Type B pancreatic cell (in vitro differentiated cells): ENCODE measurements at places on chromosomes 5 and 9. TPM values are rescaled to one million over a fixed set of nuclear protein-coding genes. Genes with fewer than 3 reads are reported as not detected.

DNA sequence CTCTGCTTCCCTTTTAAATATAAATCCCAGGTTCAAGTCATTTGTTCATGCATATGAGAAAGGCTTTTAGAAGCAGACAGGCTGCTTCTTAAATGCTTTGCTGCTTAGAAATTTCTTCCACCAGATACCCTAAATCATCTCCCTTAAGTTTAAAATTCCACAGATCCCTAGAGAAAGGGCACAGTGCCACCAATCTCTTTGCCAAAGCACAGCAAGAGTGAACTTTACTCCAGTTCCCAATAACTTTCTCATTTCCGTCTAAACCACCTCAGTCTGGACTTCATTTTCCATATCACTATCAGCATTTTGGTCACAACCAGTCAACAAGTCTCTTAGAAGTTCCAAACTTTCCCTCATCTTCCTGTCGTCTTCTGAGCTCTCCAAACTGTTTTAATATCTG is 679.8 kb upstream of the FTMT start:
- DNase-seq = no peak

DNA sequence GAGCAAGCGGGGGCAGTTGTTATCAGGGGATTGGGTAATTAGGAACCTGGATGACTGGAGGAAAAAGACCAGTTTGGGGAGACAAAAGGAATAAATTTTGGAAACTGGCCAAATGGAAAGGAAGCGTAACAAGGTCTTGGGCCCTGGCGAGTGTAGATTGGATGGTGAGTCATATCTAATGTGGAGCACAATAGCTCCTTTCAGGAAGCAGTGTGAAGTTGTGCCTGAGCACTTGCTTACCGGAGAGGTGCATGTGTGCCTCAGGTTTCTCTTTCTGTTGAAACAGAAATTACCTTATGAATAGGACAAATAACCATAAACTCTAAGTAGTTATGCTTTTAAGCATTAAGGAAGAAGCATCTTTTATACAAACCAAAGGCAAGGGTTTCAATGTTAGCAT is 176.4 kb downstream of the KIF4B start:
- DNase-seq = no peak

- DNase-seq = no peak
These were observed 1.4 kb upstream of the ENC1 start for GRCh38 chr5:74641735-74642542.

- no peak for DNase-seq
These were observed 34.4 kb downstream of the APBA1 start for GRCh38 chr9:69637817-69638200.

DNA sequence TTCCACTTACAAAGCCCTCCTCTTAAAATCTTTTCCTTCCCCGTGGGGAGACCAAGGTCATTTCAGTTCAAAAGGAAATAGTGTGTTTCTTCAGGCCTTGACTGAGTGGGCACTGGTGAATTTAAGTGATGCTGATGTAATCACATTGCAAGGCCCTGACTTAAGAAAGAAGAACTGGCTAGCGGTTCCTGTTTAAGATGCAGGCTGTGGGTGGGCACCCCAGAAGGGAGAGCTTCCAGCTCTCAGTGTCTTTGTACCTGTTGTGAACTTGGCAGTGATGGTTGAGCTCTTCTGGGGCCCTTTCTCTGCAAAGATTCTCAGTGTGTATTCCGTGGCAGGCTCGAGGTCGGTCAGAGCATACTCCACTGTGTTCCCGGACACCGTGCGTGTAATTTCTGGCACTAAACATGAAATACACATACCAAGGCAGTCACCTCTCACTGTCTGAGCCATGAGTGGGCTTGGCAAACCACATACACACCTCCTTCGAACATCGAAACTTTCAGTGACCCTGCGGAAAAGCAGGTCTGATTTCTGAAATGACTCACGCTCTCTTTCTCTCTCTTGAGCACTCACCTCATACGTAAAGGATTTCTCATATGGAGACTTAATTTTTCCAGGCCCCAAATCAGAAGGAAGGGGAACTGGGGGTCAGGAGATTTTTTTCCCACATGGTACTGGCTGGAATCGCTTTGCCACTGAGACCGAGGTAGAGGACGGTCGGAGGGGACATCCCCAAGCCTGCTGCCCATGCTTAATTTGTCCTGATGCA is 81.9 kb downstream of the TNC start:
- no peak for DNase-seq

GRCh38 chr5:149693482-149693881 is 36.6 kb upstream of the PPARGC1B start:
- DNase-seq = no peak

- DNase-seq = no peak
These were observed 162.6 kb downstream of the TRIM32 start for GRCh38 chr9:116849721-116850120.

DNA sequence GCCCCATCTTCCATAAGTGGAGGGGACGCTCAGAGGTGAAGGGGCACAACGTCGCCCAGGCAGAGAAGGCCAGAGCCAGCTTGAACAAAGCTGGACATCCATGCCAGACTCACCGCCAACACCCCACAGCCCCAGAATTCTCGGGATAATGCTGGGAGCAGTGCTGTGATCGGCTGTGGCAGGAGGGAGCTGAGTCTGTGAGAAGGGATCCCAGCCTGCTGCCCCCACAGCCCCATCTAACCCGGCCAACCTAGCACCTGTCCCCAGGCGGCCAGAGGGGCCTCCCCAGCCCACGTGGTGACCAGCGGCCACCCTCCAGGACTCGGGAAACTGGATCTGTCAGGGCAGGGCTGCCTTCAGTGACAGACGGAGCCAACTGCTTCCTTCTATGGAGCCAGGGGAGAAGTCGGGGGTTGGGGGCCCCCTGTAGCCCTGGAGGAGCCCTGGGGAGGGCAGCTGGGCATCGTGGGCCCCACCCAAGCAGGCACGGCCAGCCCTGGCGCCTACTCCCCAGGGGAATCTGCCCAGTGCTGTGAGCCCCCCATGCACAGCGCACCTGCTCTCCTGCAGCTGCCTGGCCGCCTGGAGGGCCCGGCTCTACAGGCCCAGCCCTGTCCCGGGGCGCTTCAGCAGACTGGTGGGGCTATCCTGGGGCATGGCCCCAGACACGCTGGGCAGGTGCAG is 6.0 kb downstream of the BRD3 start:
- DNase-seq = no peak

GRCh38 chr5:38423276-38424147 is 132.9 kb downstream of the LIFR start:
- DNase-seq = no peak

DNA sequence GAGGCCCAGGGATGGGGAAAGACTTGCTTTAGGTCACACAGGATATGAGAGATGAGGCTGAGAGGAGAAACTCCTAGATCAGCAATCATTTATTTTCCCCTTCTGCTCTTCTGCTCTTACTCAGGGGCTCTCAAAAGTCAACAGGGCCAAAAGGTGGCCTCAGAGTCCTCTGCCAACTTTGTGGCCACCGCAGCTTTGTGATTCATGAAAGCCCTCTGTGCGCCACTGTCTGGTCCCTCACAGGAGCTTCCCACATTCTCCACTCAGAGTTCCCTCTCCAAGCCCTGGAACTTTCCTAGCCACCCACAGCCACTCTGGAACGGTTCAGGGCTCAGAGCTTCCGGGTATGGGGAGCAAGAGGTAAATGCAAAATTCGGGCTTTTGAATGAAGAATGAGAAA is 82.4 kb downstream of the COL27A1 start:
- no peak for DNase-seq

DNA sequence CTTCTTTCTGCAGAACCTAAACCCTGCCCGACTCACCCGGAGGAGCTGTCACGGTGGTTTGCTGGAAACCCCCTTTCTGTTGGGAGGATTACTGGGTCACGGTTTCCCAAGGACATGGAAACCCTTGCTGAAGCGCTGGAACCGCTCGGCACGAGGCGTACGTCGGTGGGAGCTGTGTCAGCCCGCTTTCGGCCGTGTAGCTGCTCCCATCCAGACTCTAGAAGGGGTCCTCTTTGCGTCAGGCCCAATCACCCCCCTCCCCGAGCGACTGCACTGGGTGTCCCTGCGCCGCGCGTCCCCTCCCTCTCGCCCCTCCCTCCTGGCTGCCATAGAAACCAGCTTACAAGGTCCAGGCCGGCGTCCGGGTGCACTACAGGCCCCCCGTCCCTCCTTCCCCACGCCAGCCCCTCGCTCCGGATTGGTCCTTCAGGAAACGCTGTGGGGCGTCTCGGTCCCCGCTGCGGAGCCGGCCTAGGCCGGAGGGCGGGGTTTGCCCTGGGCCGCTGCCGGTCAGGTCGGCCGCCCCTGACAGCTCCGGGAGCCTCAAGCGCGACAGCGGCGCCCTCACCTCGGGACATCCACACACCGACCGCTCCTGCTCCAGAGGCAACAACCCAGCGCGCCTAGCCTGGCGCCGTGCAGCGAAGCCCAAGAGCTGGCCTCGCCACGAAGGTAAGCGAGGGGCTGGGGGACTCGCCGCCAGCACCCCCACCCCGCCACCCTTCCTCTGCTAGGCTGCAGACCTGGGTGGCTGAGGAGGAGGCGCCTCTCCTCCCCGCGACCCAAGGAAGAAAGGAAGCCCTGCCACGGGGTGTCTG is at the start of gene NIM1K:
NIM1K (plus strand) TSS at position 486 of the 818 bp plus-strand sequence. CDS start 53,551 bp downstream, outside the sequence.
- peak; percentile 72 for DNase-seq

DNA sequence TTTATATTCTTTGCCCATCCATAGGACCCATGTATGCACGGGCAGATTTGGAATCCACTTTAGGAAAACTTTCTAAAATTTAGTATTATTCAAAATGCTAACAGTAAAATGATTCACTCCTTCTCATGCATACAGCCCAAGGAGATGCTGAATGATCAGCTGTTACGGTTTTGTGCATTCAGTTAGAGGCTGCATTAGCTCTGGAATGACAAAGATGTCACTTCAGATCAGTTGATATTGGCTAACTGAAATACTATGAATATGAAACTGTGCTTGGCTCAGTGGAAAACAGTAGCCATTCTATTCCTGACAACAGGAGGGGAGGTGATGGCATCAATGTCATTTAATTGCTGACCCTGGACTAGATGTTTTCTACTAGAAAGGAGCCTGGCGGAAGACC is 560.7 kb downstream of the ZNF608 start:
- DNase-seq = no peak

GRCh38 chr9:76025286-76025685 is 134.8 kb downstream of the PCSK5 start:
- DNase-seq = no peak

- DNase-seq = no peak
These were observed 37.9 kb upstream of the DPYSL3 start for GRCh38 chr5:147547730-147548129.

GRCh38 chr5:177098470-177099141 is 11.9 kb downstream of the FGFR4 start:
- DNase-seq = no peak

- DNase-seq = no peak
These were observed 5.7 kb upstream of the SMC2 start for GRCh38 chr9:104088416-104088815.

- peak; percentile 49 for DNase-seq
These were observed 16.7 kb upstream of the MED10 start for GRCh38 chr5:6395102-6395445.

DNA sequence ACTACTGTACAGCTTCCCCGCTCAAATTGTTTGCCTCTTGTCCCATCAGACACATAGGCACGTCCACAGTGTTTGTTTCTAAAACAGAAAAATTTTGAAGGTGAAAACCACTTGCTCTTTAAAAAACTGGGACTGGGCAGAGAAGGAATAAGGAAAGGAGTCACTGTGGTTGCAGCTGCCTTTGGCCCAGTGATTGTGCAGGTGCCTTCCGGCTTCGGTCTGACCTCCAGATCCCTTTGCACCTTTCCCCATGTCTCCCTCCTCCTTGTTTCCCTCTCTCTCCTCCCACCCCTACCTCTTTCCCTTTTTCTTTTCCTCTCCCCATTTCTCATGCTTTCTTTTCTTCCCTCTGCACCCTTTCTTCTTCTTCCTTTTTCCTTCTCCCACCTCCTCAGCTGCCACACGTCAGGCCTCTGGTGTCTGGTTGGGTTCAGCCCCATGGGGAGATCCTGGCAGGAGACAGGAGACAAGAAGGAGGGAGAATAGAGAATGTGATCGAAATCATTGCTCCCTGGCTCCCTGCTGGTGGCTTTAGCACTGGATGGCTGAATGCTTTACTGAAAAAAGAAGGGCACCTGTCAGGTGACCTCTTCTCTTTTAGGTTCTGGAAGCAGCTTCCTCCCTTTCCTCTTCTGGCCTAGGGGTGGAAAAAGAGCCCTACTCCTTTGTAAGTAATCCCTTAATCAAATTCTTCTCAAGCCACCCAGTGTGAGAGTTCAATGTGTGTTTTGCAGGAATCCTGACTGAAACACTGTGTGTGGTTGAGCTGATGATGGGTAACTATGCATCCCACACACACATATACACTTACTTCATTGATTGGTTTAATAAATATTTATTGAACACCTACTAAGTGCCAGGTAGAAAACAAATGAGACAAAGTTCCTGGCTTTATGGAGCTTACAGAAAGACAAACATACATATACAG is 267.3 kb downstream of the MAST4 start:
- DNase-seq = no peak

- DNase-seq = no peak
These were observed 391.6 kb downstream of the DMRTA1 start for GRCh38 chr9:22838266-22838665.

- DNase-seq = no peak
These were observed 129.3 kb downstream of the GRIA1 start for GRCh38 chr5:153619771-153620170.

Gene PCDHAC1
- total RNA-seq = 6.7 and 9.2 TPM in 2 replicates

Gene ANKRD34B
- 0.07 and 0.19 TPM in 2 replicates for total RNA-seq

Gene SHISAL2B
- 0.63 TPM in 1 of 2 replicates, not detected in the other for total RNA-seq

Gene SPINK13
- not detected in 2 replicates for total RNA-seq

Gene CARD9
- 2.0 and 2.6 TPM in 2 replicates for total RNA-seq

Gene GMCL2
- not detected in 2 replicates for total RNA-seq

Gene GAPVD1
- total RNA-seq = 44.4 and 52.4 TPM in 2 replicates

Gene PHF24
- 0.19 and 0.88 TPM in 2 replicates for total RNA-seq

Gene AFAP1L1
- total RNA-seq = 6.4 and 12.1 TPM in 2 replicates
